ENCODE measurements at places on chromosomes 6 and 20.

DNA sequence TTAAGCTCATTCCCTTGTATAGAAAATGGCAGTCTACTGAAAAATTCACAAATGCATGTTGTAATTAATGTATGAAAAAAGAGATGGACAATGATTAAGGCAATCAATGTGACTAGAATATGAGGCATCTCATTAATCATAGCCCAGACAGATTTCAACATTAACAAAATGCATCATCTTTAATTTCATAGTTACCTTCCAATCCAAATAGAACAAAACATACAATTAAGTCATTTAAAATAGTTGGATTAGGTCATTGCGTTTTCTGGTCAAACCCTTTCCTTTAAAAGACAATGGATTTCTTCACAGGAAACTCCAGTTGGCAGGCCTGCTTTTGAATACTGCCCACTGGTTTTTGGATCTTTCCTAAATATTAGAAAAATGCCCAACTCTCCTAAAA is 203.9 kb downstream of the HAO1 start:
- H3K4me3 ChIP-seq, result no peak overlapping the region
- DNase-seq, result no peak
- H3K27me3 ChIP-seq, result no peaks in the 10 kb centered on the region
- no peak overlapping the region for H3K27ac ChIP-seq
- H3K4me1 ChIP-seq, result no peaks in the 10 kb centered on the region

GRCh38 chr6:21946298-21946783 is 350.5 kb downstream of the PRL start:
- H3K36me3 ChIP-seq, result no peaks in the 10 kb centered on the region
- no peak overlapping the region for H3K4me3 ChIP-seq
- no peak for DNase-seq
- no peak overlapping the region for H3K27ac ChIP-seq
- H3K4me1 ChIP-seq, result no peaks in the 10 kb centered on the region
- H3K27me3 ChIP-seq, result no peaks in the 10 kb centered on the region

GRCh38 chr20:63223121-63223825 is 7.3 kb upstream of the YTHDF1 start:
- H3K4me1 ChIP-seq, result no peaks in the 10 kb centered on the region
- H3K4me3 ChIP-seq, result no peak overlapping the region
- DNase-seq, result no peak
- H3K36me3 ChIP-seq, result no peaks in the 10 kb centered on the region

DNA sequence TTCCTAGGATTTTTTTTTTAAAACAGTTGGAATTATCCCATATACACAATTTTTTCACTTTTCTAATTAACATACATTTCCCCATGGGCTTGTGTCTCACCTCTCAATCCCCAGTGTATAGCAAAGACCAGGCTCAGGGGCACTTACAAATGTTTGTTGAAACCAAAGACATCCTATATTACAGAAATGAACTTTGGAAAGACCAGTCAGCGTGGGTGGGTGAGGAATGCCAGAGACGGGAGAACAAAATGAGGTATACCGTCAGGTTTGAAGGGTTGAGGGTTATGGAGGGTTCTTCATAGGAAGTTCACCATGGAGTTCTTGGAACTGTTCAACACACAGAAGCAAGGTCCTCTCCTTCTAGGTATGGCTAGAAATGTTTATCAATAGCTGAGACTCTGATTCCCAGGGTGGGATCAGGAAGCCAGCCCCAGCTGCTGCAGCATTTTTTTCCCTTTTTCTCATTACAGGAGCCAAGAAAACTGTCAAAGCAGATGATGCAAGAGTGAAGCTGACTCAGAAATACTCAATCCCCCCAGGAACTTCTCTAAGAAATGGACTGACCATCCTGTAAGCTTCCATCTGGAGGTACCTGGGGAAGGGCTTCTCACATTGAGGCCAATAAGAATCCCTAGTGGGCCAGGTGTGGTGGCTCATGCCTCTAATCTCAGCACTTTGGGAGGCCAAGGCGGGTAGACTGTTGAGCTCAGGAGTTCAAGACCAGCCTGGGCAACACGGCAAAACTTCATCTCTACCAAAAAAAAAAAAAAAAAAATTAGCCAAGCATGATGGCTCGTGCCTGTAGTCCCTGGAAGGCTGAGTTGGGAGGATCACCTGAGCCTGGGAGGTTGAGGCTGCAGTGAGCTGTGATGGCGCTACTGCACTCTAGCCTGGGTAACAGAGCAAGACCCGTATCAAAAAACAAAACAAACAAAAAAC is 15.9 kb upstream of the TBC1D20 start:
- H3K27ac ChIP-seq, result no peak overlapping the region
- peaks cover 12% of the 10 kb centered on the region for H3K36me3 ChIP-seq
- H3K4me3 ChIP-seq, result no peak overlapping the region
- no peak for DNase-seq
- H3K27me3 ChIP-seq, result no peaks in the 10 kb centered on the region
- no peaks in the 10 kb centered on the region for H3K4me1 ChIP-seq

- H3K27me3 ChIP-seq, result no peaks in the 10 kb centered on the region
- no peak overlapping the region for H3K4me3 ChIP-seq
- no peaks in the 10 kb centered on the region for H3K4me1 ChIP-seq
- no peaks in the 10 kb centered on the region for H3K36me3 ChIP-seq
- H3K27ac ChIP-seq, result no peak overlapping the region
- no peak for DNase-seq
Observed at GRCh38 chr6:64811119-64811518, 895.9 kb downstream of the EYS start.

- H3K27ac ChIP-seq, result no peak overlapping the region
- no peak for DNase-seq
- H3K4me1 ChIP-seq, result no peaks in the 10 kb centered on the region
- H3K36me3 ChIP-seq, result no peaks in the 10 kb centered on the region
- H3K4me3 ChIP-seq, result no peak overlapping the region
- H3K27me3 ChIP-seq, result no peaks in the 10 kb centered on the region
Observed at GRCh38 chr6:110547266-110547964, 71.0 kb upstream of the SLC22A16 start.

- H3K27me3 ChIP-seq, result no peaks in the 10 kb centered on the region
- no peaks in the 10 kb centered on the region for H3K36me3 ChIP-seq
- H3K4me3 ChIP-seq, result no peak overlapping the region
- DNase-seq, result no peak
- H3K4me1 ChIP-seq, result peaks cover 3% of the 10 kb centered on the region
Observed at GRCh38 chr6:121505284-121505683, 69.8 kb downstream of the GJA1 start.

DNA sequence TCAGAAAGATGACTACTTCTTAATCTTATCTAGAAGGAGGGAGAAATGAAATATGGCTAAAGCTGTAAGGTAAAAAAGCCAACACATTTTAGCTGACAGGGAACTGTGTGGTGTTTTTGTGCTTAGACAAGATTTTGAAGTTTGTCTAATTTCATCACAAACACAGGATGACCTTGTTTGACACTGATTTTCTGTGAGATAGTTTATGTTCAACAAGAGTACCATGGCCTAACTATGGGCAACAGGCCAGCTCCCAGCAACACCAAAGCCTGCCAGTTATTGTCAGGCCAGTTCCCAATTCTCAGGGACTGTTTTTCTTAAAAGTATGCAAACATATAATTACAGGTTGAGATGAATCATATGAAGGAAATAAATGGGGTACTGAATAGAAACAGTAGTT is 5.5 kb upstream of the ABCF1 start:
- peaks cover 19% of the 10 kb centered on the region for H3K4me1 ChIP-seq
- no peak overlapping the region for H3K4me3 ChIP-seq
- H3K36me3 ChIP-seq, result no peaks in the 10 kb centered on the region
- H3K27me3 ChIP-seq, result no peaks in the 10 kb centered on the region
- H3K27ac ChIP-seq, result no peak overlapping the region

All from gastrocnemius medialis (tissue), 4 donors.